ENCODE measurements at places on chromosomes 12 and 14.

GRCh38 chr14:83863042-83863774 is 1666.7 kb upstream of the FLRT2 start:
- no peak for DNase-seq

DNA sequence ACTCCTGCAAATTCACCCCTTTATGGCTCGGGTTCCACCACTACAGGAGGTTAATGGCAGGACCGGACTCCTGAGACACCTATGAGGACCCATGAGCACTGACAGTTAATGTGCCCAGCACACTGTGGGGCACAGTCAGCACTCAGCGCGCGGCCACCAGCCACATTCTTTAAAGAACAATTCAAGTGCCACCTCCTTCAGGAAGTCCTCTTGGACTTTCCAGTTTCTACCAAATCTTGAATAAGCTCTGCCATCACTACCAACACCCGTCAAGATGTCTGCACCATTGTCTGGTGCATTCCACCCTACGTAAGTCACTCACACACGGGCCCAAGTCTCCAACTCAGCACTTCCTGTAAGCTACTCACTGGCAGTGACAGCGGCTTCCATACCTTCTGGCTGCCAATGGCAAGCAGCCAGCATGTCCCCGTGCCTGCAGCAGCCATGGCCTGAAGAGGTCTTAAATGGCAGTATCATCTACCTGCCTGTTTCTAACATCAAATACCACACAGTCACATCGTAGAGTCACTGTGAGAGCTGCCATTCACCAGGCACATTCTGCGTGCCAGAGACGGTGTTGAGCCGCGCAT is 48.5 kb downstream of the CDC42BPB start:
- no peak for DNase-seq

DNA sequence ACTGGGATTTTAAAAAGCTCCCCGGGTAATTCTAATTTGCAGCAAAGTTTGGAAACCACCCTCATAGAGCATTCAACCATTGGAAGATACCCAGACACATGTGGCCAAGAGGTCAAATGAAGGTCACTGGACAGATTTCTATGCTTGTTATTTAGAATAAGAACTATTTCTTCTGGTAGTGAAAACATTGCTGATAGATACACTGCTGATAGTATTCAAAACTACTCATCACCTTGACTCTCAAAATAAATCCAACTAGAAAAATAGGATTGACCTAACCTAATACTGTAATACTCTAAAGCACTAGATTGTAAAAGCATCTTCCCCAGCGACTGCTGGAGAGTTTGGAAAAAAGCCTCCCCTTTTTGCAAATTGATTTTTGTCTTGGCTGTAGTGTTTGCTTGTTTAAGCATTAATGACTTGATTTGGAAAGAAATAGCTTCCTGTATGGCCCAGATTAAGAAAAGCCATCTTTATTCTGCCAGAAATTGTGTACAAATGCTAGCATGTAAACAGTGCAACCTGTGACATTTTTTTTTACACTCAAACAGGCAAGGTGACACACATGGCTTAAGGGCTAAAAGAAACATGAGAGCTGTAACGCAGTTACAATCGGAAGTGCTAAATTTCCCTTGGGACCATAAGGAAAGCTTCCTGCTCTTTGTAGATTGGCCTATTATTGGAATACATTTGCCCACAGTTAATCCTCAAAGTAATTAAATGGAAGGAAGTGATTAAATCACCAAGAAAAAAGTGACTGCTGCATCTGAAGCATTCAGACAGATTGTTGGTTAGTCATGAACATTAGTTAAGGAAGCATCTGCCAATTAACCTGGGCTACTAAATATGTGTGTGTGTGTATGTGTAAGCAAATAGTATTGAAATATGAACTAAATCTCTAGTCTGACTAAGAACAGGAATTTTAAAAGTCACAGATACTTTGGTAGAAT is 356.5 kb upstream of the ATP2B1 start:
- DNase-seq, result no peak

DNA sequence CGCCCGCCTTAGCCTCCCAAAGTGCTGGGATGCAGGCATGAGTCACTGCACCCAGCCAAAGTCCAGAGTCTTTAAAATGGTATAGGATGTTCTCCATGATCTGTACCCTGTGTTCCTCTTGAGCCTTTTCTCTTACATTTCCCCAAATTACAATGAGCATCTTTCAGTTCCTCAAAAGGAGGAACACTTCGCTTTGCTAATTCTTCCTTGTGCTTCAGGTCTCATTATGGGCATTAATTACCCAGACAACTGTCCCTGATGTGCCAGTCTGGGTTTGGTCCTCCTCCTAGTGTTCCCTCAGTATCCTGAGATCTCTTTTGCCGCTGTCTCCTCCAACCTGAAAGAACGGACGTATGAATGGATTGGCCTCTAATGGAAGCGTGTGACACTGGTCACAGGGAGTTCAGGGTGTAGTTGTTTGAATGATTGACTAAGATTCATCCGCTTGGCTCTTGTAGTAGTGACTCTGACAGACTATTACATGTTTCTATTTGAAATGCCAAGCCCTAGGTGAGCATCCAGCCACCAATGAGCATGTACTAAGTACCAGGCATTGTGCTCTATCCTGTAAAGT is 8.2 kb downstream of the PRKCH start:
- DNase-seq, result peak; percentile 43

- DNase-seq, result no peak
These were observed 31.9 kb downstream of the CCDC91 start for GRCh38 chr12:28222081-28222700.

GRCh38 chr14:37422748-37423147 is 172.3 kb downstream of the FOXA1 start:
- DNase-seq, result no peak

- DNase-seq, result peak; percentile 93
These were observed 22.1 kb upstream of the NINJ2 start for GRCh38 chr12:685388-685787.

DNA sequence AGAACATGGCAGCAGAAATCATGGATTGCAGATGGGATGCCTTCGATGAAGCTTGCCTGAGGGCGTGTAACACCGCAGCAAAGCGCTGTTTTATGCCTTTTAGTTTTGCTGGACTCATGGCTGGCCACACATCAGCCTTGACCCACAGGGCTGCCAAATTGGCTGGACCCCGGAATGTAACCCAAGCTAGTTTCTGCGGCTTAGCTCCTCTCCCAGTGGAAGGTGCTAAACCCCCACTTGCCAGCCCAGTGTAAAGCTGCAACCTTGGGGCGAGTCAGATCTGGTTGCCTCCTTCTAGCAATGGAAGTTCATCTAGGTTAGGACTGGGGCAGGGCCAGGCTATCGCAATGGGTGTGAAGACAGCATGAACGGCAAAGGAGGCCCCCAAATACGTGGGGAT is 38.3 kb downstream of the MEG3 start:
- DNase-seq, result no peak

- DNase-seq, result no peak
These were observed 81.1 kb downstream of the PELI2 start for GRCh38 chr14:56199095-56199981.

DNA sequence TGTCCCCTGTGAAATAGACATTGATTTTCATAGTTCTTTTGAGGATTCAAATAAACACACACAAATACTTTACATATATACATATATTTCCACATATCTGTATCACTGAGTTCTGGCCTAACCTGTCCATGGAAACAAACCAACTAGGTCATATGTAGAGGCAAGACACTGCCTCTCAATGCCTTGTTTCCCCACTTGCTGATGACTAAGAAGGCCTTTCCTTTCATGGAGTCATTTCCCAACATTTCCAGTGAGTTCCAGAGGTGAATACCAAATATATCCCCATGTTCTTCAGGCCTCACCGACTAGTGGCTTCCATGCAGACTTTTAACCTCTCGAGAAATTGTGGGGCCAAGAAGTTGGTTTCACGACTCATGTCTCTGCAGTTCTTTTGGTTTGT is 120.8 kb downstream of the DNAI7 start:
- DNase-seq, result no peak

- DNase-seq, result peak; percentile 46
These were observed 19.0 kb downstream of the ZDHHC22 start for GRCh38 chr14:77122526-77123125.

DNA sequence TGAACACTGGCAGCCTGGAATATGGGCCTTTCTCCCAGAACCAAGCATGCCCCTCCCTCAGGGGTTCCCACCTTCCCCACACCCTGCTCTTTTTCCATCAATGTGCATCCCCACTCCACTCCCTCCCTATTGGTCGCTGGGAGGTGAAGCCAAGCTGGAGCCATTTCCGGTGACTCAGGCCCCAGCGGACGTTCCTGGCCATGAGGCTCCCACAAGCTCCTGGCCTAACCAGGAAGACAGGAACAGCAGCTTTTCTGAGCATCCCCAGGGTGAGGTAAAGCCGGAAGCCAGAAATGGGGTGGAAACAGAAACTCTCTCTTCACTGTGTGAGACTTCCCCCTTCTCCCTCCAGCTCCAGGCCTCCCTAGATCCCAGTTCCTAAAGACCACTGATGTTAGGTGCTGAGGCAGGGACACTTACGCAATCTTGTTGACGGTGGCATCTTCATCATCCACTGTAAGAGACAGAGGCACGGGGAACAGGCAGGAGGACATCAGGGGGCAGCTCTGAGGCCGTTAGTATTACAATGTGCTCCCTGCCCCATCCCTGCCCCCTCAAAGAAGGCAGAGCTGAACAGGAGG is 5.1 kb downstream of the LMBR1L start:
- no peak for DNase-seq

DNA sequence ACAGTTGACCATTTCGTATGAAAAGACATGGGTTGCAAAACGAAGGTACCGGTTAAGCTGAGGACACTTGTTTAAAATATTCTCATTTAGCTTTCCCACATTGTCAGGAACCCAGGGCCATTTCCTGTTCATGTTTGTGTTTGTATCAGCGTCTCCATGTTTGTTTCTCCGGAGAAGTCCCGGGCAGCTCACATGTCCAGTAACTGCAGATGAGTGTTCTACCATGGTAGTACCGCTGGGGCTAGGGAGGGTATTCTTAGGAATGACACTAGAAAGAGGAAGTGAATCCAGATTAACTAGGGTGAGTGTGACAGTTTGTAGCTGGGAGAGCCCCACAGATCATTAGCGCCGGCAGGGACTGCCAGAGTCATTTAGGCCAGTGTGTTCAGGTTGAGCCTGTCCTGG is 50.0 kb upstream of the EVL start:
- peak; percentile 20 for DNase-seq

DNA sequence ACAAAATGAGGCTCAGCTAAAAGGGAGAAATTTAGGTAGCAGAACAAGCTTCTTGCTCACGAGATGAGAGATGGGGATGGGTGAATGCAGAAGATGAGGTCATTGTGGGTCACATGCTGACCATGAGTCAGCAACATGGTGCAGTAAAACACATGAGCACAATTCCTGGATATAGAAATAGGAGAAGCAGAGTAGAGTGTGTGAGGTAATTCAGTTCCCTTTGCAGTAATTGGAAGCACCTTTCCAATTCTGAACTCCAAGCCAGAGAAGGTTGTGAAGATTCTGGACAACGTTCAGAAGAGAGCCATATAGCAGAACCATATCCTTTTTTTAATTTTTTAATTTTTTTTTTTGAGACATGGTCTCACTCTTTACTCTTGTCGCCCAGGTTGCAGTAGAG is 62.0 kb upstream of the LMNTD1 start:
- no peak for DNase-seq

GRCh38 chr14:96710060-96710666 is 87.0 kb upstream of the VRK1 start:
- no peak for DNase-seq

- no peak for DNase-seq
These were observed 35.9 kb upstream of the TMTC2 start for GRCh38 chr12:82650627-82651337.

- no peak for DNase-seq
These were observed 154.8 kb downstream of the PRKCH start for GRCh38 chr14:61476105-61476753.

DNA sequence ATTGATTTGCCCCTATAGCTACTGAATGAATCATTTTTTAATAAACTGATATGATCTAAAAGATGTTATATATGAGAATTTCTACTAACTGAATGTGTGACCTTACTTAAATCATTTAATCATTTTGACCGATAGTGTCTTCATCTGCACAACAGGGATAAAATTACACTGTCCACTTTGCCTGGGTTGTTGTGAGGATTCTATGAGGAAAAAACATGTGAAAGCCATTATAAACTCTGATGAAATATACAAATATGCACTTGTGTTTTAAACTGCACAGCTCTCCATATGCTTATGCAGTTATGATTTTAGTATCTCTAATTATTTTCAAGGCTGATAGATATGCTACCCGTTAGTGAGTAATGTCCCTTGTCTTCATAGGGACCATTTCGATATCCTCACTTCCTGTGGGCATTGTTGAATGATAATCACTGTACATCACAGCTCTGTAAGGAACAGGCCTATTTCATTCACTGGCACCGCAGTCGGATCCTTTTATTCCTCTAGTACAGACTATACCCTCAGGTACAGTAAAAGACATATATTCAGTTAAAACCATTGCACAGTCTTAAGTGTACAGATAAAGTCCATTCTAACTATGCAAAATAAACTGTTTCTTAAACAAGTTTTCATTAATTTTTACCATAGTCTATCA is 88.7 kb upstream of the RAP1B start:
- no peak for DNase-seq

GRCh38 chr12:65051218-65051617 is 69.9 kb downstream of the WIF1 start:
- no peak for DNase-seq

DNA sequence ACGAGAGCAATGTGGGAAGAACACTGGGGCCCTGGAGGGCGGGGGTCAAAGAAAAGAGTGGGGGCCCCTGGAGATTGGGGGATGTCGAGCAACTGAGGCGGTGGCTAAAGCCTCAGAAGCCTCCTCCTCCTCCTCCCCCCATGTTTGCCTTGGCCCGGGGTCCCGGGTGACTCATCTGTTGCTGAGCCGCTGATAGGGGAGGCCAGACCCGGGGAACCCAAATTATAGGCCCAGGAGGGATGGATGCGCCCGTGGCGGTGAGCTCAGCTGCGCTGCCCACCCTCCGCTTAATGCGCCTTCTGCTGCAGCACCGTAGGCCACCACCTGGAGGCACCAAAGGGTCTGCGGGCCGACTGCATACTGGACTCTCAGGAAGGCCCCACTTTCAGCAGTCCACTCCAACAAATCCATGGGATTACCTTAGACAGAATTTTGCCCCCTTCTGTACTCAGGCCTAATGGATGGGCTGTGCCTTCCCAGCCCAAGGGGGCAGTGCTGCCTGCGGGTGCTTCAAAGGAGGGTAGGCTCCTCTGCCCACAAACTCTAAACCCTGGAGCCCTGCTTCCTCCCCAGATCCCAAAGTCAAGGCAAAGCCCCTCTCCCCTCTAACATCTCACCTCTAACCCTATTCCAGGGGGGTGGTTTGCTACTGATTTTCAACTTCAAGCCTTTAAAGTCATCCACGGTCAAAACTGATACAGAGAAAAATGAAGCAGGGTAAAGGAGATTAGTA is 2.6 kb upstream of the WNT10B start:
- DNase-seq, result peak; percentile 56

- peak; percentile 26 for DNase-seq
These were observed 114.7 kb downstream of the SLC8A3 start for GRCh38 chr14:70073924-70074566.

Data from B cell (primary cell).